Activated naive CD4-positive, alpha-beta T cell treated with anti-CD3 and anti-CD28 coated beads for 36 hours (primary cell): ENCODE measurements at places on chromosomes 2 and 18. TPM values are rescaled to one million over a fixed set of nuclear protein-coding genes. Genes with fewer than 3 reads are reported as not detected.
A peak's percentile ranks its signal among the peaks of the same experiment; 100 is the strongest.

DNA sequence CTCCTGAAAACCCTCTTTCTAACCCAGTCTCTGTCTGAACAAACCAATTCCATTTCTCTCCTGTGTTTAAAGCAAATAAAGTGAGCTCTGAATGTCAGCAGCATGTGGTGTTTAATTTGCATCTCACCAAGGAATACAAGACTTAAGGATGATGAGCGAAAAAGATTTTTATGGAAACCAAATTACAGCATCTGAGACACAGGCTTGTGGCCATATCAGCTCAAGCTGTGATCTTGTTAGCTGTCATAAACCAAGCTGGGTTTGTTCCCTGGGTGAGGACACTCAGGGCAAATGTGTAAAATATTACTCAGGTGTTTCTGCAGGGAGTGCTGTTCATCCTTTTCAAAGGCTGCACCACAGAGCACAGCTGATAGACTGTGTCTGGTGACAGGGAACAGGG is 129.3 kb upstream of the REV1 start:
- DNase-seq: no peak

Gene RAB17
- total RNA-seq: not detected

DNA sequence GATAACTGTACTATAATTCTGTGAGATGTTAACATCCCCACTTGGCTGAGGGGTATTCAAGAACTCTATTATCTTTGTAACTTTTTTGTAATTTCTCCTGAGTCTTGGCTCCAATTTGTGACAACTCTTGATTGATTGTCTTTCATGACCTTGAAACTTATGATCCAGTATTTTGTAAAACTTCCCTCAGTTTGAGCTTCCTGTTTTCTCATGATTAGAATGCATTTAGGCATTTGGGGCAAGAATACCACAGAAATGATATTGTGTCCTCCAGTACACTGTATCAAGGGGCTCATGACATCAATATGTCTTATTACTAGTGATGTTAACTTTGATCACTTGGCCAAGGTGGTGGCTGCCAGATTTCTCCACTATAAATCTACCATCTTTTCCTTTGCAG is 37.4 kb downstream of the PNO1 start:
- DNase-seq: no peak

Gene CYRIA
- 1.0 TPM for total RNA-seq

DNA sequence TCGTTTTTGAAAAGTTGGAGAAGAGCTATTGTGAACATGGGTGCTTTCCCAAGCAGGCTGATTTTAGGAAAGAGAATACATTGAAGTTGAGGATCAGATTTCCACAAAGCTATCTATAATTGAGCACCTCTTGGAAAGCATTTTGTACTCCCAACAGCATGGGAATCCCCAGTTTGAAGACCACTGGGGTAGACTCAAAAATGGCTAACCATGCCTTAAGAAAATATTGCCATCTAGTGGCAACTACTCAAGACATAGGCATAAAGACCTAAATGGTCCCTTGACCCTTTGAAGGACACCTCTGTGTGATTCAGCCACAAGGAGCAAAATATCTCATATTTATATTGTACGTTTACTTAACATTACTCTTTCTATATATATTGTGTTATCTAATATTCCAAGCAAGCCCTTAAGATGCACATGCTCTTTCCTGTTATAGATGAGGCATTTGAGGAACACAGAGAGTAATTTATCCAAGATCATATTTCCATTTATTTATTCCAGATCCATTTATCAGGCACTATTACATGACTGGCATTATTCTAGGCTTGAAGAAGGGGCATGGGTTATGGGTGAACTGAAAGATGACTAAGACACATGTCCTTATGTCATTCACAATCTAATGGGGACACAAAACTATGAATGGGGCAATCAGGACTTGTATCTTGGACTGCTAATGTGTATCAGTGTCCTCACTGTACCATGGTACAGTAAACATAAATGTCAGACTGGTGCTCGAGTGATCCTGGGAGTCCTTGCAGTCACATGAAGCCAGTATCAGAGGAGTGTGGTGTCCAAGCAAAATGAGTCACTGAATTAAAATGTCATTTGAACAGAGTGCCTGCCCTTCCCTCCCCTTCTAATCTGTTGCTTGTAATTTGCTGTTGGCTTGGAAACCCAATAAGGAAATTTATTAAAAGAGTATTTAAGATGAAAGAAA is 121.0 kb upstream of the XPO1 start:
- no peak for DNase-seq

DNA sequence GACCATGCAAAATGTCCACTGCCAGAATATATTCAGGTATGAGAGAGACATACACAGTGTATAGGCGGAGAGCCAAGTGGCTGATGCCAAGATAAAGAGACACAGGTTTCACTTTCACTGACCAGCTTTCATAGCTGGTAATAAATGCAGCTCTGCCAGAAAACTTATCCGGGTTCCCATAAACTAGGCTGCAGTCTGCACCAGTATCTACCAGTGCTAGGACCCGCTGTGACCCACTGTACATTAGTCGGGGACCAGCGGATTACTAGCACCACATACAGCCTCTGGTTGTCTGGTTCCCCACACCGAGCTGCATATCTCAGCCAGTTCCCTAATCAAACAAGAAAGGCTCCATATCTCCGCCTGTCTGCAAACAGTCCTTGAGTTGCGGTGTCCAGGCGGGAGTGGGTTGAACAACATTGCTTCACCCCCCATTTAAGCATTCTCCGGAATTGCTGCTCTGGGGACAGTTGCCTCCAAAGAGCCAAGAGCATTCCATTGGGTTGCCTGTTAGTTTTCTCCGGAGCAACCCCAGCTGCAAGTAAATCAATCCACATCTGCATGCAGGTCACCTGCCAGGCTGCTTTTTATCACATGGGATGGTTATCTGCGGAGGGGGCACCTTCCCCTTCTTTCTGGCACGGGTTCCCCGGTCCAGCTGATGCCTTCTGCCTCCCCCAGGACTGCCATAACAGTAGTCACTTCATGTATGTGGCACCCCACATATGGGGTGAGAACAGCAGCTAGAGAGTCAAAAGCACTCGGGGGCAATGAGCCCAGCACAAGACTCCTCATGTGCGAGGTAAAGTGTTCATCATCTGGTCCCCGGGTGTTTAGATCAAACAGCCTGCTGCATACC is 18.0 kb upstream of the KLHL23 start:
- no peak for DNase-seq

Gene LHCGR
- not detected for total RNA-seq

GRCh38 chr2:241355983-241356870 is at the start of gene FARP2:
FARP2 (plus strand) TSS chr2:241356285; CDS start chr2:241373108, 16,823 bp downstream.
- peak; percentile 99 for DNase-seq

DNA sequence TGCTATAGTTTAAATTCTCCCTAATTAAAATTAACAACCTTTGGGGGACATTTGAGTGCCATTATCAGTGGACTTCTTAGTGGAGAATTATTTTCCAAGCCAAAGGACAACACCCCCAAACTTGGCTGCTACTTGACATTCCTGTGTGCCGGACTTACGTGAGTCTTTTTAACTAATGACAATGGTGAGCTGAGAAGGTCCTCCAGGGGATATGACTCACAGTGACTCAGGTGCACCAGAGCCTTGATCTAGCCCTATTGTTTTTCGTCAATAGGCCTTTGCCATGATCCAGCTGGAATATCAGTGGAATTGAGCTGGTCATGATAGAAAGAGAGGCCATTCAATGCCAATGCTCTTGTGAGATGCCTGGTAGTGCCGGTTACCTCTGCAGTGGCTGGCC is 118.1 kb upstream of the CXCR4 start:
- no peak for DNase-seq

- no peak for DNase-seq
These were observed 4.2 kb downstream of the CBLN2 start for GRCh38 chr18:72539901-72540300.

DNA sequence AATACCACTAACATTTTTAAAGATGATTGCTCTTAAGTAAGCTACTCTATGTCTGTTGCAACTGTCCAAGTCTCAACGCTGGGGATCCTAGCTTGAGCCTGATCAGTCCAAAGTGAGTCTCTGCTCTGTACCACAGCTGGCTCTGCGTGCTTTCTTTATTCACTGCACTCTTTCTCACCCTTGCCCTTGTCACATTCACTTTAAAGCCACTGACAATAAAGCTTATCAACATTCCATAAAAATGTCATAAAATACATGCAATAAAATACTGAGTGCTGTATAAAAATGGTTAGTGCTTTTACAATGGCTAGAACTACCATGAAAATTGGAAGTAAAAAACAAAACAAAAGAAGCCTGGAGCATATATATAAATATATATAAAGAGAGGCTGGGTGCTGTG is 45.5 kb upstream of the LRRTM4 start:
- DNase-seq: no peak

DNA sequence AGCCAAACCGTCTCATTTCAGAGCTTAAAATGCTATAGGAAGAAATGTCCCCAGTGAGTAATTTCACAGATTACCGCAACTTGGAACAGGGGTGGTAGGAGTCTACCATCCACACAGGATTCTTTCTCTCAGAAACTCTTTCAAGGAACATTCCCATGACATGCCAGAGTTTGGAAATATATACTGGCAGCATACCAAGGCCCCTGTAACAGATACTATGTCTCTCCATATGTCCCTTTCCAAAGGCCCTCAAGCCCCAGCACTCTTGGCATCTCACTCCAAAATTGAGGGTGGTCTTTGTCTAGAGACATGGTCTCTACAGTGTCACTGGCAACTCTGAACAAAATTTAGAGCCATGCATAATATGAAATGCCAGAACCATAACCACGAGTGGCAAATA is 11.0 kb downstream of the FIGLA start:
- DNase-seq: no peak

Gene VWC2L
- total RNA-seq: not detected

Gene ACVR1C
- 3.6 TPM for total RNA-seq

- no peak for DNase-seq
These were observed 144.8 kb upstream of the CYP26B1 start for GRCh38 chr2:72292433-72292832.
